ENCODE measurements at places on chromosomes 16 and 17.

DNA sequence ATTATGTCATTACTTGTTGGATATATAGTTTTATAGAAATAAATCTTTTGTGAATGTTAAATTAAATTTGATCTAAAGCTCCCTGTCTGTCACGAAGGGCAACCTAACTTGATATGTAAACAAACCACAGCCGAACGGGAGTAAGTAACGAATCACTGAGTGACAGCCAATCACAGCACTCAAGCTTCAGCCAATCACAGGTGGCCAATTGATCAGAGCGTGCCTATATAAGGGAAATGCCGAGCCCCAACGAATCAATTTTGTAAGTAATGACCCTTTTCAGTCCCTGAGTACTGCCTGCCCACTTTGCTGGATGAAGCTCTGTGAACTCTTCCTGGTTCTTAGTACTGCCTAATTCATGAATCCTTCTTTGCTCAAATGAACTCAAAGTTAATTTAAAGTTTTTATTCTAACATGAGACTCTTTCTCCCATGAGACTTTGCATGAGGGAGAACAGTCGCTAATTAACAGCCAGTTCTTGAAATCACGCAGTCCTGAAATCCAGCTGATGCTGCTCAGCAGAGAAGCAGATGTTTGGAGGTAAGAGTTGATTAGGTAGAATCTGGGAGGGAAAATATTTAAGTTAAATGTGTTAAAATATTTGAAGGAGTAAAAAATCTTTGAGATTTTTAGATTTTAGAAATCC, 302.2 kb downstream of the CNTNAP4 start:
- no peak for DNase-seq

DNA sequence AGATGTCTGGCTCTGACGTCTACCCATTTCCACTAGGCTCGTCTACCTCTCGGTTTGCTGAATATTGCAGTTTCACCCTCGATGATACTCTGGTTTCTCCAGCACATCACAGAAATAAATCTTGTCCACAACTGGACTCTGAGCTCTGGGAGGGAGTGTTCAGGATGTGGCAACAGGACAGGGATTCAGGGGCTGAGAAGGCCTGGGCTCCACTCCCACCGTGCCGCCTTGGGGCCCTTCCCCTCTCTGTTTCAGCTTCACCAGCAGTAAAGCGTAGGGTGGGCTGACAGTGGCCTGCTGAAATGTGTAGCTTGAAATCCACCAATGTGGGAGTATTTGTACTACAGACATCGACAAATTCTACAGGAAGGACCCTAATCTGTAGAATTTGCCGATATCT, 20.0 kb downstream of the TEKT1 start:
- no peak for DNase-seq

DNA sequence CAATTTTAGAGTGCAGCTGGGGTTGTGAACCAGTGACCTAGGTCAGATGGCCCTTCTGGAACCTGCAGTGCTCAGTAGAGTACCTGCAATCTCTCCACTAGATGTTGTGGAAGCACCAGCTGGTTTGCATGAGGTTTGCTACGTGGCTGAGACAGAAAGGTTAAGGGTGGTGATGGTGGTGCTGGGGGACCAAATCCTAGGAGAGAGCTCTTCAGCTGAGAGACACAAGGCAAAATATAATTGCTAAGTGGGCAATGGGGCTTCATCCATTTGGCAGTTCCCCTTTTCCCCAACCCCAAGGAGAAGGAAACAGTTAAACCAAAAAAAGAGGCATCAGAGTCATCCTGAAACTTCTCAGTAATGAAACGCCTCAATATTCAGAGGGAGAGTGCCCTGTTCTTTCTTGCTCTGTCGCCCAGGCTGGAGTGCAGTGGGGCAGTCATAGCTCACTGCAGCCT, 13.9 kb downstream of the ITPRIPL2 start:
- DNase-seq, result no peak

GRCh38 chr17:48179071-48179945, 71.7 kb downstream of the SNX11 start:
- no peak for DNase-seq

GRCh38 chr16:56969769-56970168, 8.0 kb downstream of the CETP start:
- no peak for DNase-seq

DNA sequence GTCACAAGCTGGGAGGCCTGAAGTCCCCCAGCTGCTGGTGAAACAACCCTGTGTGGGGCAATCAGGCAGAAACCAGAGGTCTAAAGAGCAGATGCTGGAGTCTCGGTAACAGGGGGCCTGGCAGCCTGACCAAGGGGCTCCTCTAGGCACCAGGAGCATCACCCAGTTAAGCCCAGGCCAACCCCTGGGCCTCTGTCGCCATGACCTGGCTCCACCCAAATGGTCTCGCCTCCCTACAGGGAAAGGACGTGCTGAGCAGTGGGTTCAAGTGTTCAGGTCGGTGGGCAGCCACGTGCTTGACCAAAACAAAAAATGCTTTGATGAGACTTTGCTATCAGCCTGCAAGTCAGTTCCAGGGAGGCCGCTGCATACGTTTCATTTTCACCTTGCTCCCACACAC, 240.3 kb downstream of the ZNF423 start:
- DNase-seq, result no peak

DNA sequence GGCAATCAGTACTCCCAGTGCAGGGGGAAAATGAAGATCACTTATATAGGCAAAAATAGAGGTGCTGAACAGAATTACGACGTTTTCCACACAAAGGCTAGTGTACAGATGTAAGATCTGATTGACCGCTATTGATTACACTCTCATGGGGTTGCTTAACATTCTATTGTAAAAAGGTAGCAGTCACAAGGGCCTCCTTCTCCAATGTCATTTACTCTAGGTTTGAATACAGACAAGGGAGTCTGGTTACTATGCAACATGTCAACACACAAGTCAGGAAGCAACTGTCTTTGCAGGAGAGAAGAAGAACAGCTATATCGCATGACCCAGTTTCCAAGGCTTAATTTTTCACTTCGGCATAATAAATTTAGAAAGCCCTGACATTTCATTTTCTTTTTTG, 7.9 kb downstream of the KRT37 start:
- no peak for DNase-seq

DNA sequence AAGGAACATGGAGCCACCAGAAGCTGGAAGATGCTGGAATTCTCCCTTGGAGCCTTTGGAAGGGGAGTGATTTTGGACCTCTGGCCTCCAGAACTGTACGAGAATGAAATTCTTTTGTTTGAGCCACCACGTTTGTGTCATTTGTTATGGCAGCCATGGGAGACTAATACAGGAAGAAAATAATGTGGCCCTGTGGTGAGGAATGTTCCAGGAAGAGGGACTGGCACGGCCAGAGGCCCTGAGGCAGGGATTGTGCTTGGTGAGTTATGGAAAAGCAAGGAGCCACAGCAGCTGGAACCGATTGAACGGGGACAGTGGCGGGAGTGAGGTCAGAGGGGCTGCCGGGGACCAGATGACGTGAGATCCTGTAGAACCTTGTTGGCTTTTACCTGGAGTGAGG, 51.4 kb downstream of the CFAP20 start:
- no peak for DNase-seq

DNA sequence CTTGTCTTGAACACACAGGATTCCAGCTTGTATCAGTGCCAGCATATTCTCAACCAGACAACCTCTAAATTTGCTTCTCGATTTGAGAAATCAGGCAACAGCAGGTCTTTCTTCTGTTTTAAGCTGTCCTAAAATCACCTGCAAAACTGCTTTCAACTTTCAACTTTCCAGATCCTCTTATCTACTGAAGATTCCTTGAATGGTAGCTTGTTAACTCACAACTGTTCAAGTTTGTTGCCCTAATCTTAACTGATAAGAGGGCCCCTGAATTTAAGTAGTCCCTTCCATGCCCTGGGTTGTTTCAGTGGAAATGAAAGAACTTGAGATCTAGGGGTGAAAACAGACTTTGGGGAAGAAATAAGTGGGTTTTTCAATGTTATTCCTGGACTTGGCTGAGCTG, 57.2 kb downstream of the CHD9 start:
- DNase-seq, result no peak

- DNase-seq, result no peak
Observed at GRCh38 chr17:39484178-39484577, 22.9 kb downstream of the CDK12 start.

GRCh38 chr16:21233521-21234150, at the start of gene ANKS4B:
TSS of gene ANKS4B (plus strand) at chr16:21233699. CDS start at chr16:21233738, 39 bp downstream.
- DNase-seq, result no peak

GRCh38 chr16:31134091-31134571, 1.4 kb downstream of the PRSS8 start:
- no peak for DNase-seq

GRCh38 chr17:47852113-47852949, 1.4 kb upstream of the SP6 start:
- DNase-seq, result no peak

- no peak for DNase-seq
Observed at GRCh38 chr16:1059310-1059709, 13.2 kb upstream of the SSTR5 start.

- DNase-seq, result no peak
Observed at GRCh38 chr16:23384878-23385277, 68.1 kb downstream of the COG7 start.

DNA sequence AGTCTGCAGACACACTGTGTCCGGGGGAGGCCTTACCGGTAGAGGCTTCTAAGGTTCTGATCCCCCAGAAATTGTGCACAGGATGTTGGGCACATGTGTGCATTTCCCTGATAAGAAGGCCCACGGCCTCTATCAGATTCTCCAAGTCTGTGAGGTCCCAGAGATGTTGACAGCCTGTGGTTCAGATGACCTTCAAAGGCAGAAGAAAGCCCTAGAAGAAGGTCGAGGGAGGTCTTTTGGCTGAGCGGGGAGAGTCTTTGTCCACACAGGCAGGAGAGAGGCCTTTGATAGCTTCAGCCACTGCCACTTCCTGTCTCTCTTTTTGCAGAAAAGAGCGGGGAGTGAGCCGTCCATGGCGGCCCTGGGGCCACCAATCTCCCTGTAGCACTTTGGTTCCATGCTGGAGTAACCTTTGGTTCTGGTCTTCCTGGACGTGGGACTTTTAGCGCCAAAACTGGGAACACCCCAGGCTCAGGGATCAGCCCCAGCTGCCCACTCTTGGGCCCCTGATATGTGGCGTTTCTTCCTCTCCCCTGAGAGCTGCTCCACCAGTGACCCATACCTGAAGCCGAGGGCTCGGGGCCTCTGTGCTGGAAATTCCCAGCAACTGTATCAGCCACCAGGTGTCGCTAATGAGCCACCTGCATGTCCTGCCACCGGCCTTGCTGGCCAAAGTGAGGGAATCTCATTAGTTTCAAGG, 28.1 kb upstream of the LGALS9 start:
- peak; percentile 34 for DNase-seq

DNA sequence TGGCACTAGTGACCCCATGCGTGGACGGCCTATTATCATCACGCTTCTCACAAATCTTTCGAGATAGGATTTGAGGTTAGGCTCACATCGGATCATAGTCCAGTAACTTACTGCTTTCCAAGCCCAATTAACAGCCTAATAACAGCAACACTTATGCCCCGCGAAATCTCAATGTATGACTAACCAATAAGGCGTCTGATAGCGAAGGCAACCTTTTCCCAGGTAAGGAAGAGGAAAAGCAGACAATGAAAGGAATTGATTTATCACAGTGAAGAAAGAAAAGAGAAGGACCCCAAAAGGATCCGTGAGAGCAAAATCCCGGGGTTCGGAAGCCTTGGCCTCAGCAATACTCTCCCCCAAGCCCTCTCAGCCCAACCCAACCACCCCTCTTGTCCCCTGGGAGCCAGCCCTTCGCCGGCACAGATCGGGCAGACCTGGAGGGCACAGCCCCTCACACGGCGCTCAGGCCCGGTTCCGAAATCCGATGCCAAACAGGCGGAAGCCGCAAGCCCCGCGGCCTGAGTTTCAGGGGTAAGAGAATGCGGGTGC, 534 bp downstream of the GPATCH8 start:
- no peak for DNase-seq

DNA sequence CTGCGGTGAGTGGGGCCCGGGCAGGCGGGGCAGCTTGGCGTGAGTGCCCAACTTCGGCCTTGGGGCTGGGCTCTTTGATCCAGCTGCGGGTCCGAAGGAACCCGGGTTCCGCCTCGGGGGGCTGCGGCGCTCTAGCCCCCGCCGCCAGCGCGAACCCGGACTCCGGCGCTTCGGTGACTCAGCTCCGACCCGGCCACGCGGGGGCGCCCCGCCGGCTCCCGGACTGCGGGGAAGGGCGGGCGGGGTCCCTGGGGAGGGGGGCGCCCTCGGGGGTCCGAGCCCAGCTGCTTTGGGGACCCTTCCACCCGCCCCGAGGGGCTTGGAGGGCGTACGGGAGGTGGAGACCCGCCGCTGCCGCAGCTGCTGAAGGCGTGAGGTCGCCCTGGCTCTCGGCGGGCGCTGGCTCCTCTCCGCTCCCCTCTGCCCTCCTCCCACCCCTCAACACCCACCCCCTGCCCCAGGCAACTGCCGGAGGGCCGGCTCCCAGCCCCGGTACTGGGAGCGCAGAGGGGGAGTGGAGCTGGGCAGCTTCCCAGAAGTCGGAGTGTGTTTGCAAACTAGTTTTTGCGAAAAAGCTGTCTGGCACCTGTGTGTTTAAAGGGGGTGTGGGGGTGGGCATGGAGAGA, 516 bp downstream of the CPNE2 start:
- DNase-seq, result peak; percentile 20

DNA sequence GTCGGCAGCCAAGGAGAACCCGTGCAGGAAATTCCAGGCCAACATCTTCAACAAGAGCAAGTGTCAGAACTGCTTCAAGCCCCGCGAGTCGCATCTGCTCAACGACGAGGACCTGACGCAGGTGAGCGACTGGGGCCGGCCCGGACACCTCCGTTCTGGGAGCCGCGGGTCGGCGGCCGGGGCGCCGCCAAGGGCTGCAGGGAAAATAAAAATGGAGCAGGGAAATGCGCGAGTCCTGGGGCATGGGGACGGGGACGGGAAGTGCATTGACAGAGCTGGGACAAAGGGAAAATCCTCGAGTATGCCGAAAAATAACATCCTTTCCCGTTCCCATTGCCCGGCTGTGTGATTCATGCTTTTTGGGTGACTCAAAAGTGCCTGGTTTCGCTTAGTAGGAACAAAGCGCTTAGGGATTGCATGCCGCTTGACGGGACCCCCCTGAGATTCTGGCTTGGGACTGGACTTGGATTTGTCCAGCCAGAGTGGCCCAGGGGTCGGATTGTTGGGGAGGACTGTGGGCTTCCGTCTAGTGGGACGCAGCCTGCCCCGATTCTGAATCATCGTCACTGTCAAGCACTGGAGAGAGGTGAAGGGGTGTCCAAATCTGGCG, 699 bp downstream of the MPRIP start:
- no peak for DNase-seq

GRCh38 chr17:8894673-8895578, 27.5 kb upstream of the PIK3R6 start:
- no peak for DNase-seq

GRCh38 chr16:68382296-68382718, 66.0 kb downstream of the SMPD3 start:
- DNase-seq, result no peak

GRCh38 chr16:66913711-66914110, 5.0 kb downstream of the CDH16 start:
- no peak for DNase-seq

DNA sequence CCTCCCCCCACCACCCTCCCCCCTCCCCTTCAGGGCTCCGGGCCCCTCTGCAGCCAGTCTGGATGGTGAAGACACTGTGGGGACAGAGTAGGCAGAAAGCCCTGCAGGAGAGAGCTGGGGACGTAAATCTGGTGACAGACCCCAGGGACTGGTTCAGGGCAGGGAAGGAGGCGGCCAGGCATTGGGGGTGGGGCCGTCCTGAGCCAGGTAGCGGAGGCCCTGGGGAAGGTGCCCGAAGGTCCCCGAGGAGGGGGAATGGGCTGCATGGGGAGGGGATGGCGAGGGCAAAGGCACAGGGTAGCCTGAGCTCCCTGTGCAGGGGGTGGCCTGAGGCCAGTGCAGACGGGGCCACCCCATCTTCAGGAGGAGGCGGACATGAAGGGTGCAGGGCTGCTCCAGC, 26.3 kb upstream of the CACNA1H start:
- DNase-seq, result no peak

- no peak for DNase-seq
Observed at GRCh38 chr17:79628861-79629547, 18.2 kb upstream of the RBFOX3 start.
